Fibroblast of skin of left biceps (primary cell): ENCODE measurements at places on chromosomes 1 and 21.

DNA sequence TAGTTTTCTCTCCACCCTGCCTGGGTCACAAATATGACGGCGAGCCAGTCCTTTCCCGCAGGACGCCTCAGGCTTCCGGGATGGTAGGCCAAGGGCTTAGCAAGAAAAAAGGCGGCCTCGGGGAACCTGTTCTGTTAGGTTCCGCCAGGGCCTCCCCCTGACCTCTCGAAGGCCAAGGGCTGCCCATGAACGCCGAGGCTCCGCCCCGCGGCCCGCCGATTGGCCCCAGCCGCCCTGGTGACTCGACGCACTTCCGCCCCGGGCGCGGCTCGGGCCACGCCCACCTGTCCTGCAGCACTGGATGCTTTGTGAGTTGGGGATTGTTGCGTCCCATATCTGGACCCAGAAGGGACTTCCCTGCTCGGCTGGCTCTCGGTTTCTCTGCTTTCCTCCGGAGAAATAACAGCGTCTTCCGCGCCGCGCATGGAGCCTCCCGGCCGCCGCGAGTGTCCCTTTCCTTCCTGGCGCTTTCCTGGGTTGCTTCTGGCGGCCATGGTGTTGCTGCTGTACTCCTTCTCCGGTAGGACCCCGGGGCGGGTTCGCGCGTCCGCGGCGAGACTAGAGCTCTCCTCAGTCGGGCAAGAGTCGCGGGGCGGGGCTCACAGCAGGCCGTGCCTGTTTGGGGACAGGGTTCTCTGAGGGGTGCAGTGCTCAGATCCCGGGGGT is at the start of gene CD46:
TSS of gene CD46 (plus strand) at position 265 of the 666 bp plus-strand sequence. CDS start at position 424, 159 bp downstream.
- DNase-seq, result peak; percentile 63

- no peak for DNase-seq
Observed at GRCh38 chr1:206979379-206980043, 9.3 kb upstream of the FCAMR start.

- no peak for DNase-seq
Observed at GRCh38 chr1:103783944-103784377, 34.3 kb downstream of the AMY1C start.

DNA sequence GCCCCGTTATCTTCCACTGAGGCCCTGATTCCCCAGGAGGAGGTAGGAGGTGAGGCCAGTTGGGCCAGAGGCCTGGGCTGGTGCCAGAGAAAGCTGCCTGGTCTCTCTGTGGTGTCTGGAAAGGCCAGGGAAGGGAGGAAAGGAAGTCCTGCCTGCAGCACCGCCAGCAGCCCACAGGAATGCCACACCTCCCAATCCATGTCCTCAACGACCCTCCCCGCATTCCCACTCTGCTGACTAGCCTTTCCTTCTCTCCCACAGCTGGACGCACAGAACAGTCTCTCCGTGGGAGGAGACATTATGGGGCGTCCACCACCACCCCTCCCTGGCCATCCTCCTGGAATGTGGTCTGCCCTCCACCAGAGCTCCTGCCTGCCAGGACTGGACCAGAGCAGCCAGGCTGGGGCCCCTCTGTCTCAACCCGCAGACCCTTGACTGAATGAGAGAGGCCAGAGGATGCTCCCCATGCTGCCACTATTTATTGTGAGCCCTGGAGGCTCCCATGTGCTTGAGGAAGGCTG is 18.0 kb downstream of the CSF1 start:
- peak; percentile 23 for DNase-seq

DNA sequence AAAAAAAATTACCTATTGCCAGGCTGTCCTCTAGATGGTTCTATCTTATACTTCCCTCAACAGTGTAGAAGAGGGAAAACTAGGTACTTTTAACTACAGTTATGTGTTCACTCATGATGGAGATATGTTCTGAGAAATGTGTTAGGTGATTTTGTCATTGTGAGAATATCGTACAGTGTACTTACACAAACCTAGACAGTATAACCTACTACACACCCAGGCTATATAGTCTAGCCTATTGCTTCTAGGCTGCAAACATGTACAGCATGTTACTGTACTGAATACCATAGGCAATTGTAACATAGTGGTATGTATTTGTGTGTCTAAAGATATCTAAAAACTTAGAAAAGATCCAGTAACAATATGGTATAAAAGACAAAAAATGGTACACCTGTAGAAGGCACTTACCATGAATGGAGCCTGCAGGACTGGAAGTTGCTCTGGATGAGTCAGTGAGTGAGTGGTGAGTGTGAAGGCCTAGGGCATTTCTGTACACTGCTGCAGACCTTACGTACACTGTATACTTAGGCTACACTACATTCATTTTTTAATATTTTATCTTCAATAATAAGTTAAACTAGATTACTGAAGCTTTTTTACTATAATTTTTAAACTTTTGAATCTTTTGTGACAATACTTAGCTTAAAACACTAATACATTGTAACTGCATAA is 13.2 kb downstream of the MGST3 start:
- DNase-seq, result no peak

DNA sequence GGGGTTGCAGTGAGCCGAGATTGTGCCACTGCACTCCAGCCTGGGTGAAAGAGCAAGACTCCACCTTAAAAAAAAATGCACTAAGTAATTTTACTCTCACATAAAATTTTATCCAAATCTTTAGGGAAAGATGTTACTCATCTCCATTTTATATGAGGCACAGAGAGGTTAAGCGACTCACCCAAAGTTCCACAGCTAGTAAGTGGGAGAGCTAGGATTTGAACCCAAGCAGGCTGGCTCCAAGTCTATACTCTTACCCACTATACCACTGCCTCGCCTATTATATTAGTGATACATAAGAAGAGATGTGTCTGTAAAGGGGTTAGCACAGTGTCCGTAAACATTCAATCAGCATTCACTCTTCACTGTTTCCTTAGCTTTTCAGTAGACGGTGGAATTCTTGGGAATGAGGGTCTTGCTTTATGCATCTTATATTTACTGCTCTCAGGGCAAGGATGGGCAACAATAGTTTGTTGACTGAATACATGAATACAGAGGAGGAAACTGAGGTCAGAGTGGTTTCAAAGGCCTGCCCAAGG is 15.1 kb downstream of the LDLRAD2 start:
- no peak for DNase-seq

- DNase-seq, result no peak
Observed at GRCh38 chr1:161131523-161132409, 701 bp downstream of the DEDD start.

DNA sequence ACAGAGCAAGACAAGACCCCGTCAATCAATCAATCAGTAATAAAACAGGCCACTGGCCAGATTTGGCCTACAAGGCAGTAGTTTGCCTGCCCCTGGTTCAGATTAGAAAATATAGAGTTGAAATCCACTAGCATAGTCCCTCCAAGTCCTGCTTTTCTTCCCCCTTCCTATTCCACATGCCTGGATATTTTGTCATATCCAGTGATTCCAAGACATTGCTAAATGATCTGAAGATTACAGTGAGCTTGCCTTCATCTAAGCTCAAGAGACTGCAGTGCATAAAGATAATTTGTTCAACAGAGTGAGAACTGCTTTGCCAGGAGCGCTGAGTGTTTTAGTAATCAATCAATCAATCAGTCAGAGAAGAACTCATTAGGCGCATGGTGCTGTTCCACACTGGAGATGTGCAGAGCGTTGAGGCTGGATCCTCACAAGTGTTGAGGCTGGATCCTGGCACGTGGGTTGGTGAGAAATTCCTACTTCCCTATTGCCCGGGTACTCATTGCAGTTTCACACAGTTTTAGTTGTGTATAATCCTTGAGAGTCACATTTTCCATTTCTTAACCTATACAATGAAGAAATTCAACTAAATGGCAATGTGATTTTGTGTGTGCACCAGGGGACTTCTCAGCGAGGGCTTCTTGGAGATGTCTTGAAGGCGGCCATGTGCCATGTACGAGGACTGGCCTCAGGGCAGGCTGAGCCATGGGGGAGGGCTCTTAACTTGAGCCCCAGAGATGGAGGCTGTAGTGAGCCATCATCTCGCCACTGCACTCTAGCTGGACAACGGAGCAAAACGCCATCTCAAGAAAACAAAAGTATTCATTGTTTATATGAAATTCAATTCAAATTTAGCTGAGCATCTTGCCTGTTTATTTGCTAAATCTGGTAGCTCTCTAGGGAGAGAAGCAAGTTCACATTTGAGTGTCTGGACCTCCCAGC is 76.3 kb downstream of the TOMM20 start:
- DNase-seq, result no peak

DNA sequence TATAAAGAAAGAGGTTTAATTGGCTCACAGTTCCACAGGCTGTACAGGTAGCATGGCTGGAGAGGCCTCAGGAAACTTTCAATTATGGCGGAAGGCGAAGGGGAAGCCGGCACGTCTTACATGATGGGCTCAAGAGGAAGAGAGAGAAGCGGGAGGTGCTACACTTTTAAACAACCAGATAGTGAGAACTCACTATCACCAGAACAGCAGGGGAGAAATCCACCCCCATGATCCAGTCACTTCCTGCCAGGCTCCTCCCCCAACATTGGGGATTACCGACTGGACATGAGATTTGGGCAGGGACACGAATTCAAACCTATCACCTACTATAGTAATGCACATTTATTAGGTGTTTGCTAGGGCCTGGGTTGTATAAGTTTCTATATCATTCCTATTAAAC is 117.8 kb downstream of the ZMYM4 start:
- DNase-seq, result no peak

DNA sequence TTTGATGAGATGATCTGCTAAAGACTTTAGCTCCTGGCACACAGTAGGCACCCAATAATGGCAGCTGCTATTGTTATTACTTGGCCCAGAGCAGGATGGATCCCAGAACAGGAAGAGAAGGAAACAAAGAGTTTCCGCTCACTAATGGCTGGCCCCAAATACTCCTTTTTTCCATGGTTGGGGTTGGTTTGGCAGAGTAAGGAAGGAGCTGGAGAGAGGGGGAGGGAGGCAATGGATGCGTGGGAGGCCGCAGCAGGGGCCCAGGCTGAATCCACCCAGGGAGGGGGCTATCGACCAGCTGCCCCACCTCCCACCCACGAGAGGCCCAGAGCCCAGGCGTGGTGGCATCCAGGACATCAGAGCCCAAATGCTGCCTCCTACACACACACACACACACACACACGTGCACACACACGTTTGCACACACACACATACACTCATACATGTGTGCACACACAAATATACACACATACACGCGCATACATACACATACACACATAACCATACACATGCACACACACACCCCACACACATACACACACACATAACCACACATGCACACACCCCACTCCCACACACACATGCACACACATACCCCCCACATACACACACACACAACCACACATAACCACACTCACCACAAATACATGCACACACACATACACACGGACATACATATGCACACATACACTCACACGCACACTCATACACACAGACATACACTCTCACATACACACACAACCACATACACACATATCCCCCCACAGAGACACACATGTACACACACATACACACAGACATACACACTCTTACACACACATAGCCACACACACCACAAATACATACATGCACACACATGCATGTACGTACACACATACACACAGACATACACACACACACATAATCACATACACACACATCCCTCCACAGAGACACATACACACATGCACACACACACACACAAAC is 25.2 kb downstream of the C1QB start:
- no peak for DNase-seq

- DNase-seq, result no peak
Observed at GRCh38 chr21:32203877-32204480, 74.9 kb downstream of the MIS18A start.

GRCh38 chr1:97783751-97784150 is 137.1 kb downstream of the DPYD start:
- no peak for DNase-seq

- DNase-seq, result no peak
Observed at GRCh38 chr1:25689686-25690381, 73.2 kb downstream of the MAN1C1 start.

DNA sequence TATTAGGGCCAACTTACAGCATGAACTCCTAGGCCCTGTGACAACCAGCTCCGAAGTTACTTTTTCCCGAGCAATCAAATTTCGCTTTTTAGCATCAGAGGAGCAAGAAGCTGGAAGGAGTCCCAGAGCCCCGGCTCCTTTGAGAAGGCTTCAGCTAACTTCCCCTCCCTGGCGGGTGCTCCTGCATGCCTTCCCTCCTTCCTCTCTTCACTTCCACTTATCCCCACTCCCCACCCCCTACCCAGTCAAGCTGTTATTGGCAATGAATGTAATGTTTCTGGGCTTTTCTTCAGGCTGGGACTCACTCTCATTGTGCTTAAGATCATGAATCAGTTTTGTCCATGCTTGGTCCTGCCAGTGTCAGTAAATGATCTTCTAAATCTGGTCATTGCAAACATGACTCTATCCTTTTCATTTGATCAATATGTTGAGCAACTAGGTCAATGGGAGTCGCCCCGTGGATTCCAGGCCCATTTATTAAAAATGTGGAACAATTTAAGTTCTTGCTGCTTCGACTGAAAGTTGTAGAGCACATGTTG is 94.5 kb upstream of the TSPAN2 start:
- no peak for DNase-seq

DNA sequence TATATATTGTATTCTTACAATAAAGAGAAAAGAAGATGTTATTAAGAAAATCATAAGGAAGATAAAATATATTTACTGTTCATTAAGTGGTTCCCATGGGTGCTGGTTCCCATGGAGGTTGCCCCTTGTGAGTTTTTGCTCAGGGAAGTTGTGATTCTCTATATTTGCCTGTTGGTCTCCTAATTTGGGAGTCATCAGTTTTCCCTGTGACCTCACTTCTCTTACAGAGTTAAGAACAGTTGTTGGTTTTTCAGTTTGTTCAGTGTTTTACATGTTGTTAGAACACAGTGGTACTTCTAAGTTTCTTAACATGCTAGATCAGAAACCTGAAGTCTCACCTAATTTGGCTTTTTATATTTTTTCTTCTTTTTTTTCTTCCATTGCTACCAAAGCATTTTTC is 109.2 kb downstream of the OSBPL9 start:
- DNase-seq, result no peak
